ENCODE measurements at places on chromosomes 16 and 17.

DNA sequence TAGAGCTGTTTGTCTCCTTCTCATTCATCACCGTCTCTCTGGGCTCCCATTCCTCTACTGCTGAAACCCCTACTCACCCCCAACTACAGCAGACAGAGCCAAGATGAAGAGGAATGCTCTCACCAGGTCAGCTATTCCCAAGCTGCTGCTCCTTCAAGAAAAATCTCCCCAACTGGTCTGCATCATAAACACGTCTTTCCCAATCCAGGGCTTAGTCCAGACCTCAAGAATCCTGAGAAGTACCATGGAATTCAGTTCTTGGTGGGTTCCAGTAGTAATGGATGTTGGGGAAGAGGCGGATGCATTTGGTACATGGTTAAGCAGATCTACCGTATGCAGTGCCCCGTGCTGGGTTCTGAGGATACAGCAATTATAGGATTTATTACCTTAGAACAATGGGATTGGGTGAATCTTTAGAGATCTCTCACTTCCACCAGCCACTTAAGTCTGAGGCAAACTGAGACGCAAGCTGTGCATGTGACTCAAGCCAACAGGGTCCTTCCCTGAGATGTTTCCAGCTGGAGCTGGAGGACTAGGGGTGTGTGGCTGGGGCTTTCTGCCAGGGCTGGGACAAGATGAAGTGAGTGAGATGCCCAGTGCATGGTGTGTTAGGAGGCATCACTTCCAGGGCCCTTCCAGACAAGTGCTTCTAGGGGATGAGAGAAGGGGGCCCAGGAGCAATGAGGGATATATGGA, 232.7 kb upstream of the CDH5 start:
- DNase-seq, result no peak

- no peak for DNase-seq
Observed at GRCh38 chr16:86663685-86664521, 85.6 kb downstream of the FOXL1 start.

DNA sequence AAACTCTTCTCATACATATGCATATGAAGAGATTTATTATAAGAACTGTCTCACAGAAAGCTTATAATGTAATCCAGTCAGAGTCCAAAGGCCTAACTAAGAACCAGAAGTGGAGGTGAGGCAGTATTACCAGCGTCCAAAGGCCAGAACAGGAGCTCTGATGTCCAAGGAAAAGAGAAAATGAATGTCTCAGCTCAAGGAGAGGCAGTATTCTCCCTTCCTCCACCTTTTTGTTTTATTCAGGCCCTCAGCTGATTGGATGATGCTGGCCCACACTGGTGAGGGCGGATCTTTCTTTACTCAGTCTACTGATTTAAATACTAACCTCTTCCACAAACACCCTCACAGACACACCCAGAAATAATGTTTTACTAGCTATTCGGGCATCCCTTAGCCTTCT, 43.4 kb downstream of the FBXL20 start:
- no peak for DNase-seq

DNA sequence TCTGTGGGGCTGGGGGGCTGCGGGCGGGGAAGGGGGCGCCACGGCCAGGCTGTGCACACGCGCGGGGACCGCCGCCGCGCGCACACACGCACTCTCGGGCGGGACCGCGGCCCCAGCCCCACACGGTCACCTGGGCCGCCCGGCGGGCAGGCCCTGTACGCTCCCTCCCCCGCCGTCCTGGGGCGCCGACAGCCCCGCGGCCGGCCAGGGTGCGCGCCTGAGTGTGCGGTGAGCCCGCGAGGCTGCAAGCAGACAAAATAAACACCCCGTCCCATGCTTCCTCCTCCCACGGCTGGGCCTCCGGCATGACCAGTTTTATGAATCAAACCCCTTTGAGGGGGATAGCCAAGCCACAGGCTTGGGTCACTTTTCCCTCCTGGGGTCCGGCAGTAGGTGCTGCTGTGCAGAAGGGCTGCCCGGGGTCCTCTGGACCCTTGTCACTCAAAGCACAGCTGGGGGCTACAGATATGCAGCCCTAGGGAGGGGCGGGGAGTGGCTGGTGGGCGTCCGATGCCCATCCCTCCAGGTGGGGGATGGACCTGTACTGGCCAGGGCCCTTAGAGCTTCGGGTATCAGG, 441 bp downstream of the VASN start:
- no peak for DNase-seq

GRCh38 chr16:49857423-49858181, 1.7 kb upstream of the ZNF423 start:
- DNase-seq, result no peak

GRCh38 chr16:79484237-79484636, 116.3 kb downstream of the MAF start:
- DNase-seq, result no peak

GRCh38 chr17:9204637-9205329, 183.5 kb downstream of the NTN1 start:
- no peak for DNase-seq

DNA sequence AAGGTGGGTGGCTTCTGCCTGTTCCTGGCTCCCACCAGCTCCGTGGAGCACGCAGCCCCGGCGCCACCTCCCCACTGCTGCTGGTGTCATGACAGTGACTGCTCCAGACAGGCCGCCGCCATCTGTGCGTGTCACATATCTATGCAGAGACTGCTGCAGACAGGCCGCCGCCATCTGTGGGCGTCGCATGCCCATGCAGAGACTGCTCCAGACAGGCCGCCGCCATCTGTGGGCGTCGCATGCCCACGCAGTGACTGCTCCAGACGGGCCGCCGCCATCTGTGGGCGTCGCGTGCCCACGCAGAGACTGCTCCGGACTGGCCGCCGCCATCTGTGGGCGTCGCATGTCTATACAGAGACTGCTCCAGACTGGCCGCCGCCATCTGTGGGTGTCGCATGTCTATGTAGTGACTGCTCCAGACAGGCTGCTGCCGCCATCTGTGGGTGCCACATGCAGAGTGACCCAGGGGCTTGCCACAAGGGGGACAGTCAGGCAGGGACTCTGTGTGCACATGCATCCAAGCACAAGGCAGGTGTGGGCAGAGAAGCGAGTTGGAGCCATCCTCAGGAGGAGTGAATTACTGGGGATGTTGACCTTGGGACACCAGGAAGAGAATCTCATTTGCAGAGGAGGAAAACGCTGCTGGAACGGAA, 3.3 kb upstream of the FN3KRP start:
- DNase-seq, result no peak

DNA sequence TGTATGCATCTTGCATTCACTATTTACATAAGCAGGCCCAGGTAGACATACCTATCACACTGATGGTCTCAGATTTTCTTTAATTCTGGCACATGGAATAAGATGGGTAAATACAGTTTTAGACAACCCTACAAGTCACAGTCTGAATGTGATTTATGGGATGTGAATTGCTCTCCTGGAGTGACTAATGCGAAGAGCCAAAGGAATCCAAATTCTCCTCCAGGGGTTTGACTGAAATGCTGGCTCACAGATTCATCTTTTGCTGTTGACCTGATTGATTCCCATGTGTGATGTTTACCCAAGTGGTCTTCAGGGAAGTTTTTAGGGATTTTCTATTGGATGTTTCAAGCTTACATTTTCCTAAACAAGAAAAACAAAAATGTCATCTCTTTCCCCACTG, 277.9 kb upstream of the MON1B start:
- no peak for DNase-seq

- no peak for DNase-seq
Observed at GRCh38 chr17:56675876-56676660, 82.6 kb downstream of the NOG start.

DNA sequence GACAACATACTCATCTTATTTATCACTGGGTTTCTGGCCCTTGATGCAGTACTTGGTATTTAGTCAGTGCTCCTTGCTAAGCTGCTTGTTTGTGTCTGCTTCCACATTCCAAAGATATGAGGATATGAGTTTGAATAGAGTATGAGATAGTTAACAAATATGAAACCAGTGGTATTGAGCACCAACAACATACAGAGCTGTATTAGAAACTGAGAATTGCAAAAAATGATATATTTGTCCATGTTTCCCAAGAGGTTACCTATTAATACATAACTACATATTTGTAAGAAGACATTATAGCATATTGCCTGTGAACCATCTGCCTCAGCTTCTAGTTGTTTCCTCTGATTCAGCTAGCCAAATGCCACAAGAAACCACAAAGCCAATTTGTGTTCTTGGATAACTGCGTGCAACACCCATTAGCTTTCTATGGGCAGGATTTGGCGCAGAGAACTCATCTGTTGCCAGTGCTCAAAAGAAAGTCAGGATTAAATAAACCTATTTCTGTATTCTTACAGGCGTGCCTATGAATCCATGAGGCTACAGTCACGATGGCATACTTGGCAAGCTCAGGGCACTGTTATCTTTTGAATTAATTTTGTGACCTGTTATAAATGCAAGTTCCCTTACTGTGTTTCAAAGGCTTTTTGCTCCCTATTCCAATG, 194.4 kb downstream of the MAP2K6 start:
- DNase-seq, result no peak

GRCh38 chr17:60095381-60095780, 16.7 kb upstream of the HEATR6 start:
- DNase-seq, result no peak

DNA sequence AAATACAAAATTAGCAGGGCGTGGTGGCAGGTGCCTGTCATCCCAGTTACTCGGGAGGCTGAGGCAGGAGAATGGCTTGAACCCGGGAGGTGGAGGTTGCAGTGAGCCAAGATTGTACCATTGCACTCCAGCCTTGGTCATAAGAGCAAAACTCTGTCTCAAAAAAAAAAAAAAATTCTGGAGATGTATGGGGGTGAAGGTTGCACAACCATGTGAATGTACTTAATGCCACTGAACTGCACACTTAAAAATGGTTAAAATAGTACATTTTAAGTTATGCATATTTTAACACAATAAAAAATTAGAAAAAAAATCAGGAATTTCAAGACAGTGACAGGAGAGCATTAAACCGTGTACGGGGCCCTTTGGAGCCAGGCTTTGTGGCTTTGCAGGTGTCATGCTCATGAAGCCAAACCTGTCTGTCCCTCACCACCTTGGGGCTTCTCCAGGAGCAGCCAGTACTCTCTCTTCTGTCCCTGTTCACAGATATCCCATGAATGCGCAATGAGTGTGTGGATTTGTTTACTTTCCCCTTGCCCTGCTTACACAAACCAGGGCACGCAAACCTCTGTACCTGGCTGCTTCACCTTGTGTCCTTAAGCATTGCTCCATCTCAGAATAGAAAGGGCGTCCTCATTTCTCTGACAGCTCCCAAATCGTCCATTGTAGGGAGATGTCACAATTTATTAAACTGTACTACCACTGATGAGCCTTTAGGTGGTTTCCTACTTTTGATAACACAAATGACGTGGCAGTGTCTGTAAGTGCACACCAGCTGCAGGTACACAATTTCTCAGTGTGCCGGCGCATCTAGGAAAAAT, 58.2 kb upstream of the CBX4 start:
- no peak for DNase-seq

- DNase-seq, result no peak
Observed at GRCh38 chr17:38532451-38532850, 73.3 kb downstream of the SRCIN1 start.

- DNase-seq, result no peak
Observed at GRCh38 chr17:38343608-38344419, at the start of gene GPR179. Gene GPR179 (minus strand): TSS chr17:38343956. CDS start chr17:38343789, 167 bp downstream.

DNA sequence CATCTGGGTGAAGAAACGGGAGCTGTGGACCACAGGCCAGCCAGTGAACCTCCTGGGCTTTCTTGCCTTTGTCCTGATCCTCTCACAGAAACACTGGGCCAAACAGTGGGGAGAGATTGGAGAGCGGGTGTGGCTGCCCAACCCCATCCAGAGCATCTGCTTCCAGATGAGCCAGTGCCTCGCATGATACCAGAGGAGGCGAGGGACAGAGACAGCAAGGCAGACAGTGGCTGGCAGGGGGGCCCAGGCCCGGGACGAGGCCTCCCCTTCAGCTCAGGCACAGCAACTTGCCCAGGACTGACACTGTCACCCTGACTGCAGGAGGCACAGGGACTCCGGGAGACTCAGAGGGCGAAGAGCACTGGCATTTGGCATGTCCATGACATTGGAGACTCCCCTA, 12.0 kb downstream of the ARHGEF15 start:
- DNase-seq, result no peak

DNA sequence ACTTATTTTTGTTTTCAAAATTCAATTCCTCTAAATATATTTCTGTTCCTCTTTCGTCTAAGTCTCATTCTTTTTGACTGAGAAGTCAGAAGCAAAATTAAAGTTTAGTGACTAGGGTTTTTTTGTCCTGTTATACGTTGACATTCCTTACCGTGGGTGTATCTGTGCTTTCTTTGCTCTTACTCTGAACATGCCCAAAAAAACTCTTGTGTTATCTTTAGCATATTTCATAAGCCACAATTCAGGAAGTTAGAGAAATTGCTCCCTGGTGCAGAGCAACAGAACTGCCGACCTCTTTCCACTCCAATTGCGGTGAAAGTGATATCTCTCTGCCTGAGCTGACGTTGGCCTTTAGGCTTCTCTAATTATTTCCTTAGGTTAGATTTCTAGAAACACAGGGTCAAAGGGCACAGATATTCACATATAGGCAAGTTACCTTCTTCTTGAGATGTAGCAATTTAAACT, 65.7 kb downstream of the CENPV start:
- no peak for DNase-seq

DNA sequence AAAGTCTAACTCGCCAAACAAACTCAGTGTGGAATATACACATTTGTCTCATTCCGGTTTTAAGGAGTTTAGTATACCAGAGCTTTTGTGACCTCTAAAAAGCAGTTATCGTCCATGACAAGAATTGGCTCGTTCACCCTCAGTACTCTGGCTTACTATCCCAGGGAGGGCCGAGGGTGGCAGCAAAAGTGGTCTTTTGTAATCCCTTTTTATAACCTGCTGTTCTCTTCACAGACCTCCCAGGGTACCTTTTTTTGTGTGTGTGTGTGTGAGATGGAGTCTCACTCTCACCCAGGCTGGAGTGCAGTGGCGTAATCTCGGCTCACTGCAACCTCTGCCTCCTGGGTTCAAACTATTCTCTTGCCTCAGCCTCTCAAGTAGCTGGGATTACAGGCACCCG, 8.9 kb downstream of the NMT1 start:
- DNase-seq, result no peak

DNA sequence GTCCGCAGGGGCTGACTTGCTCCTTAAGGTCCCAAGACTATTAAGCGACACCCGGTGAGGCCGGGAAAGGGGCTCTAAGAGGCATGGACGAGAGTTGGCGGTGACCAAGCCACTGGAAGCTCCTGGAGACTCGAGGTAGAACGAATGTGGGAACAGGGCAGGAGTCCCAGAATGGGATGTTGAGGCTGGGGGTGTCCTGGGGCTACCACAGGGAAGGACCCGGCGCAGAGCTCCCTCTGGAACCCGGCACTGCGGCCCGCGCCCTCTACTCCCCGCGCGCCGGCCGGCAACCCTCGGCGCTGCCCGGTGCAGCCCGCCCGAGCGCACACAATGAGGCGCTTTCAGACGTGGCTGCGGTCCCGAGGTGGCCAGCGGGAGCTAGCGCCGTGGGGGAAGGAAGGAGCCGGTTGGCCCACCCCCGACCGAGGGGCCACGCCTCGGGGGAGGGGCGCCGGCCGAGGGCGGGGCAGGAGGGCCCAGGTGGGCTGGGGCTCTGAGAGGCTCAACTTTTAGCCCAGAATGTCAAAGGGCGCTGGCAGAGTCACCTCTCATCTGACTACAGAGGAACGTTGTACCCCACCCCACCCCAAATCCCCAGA, at the start of gene CHST6:
Gene CHST6 (minus strand): TSS at position 366 of the 599 bp plus-strand sequence. CDS start 15,613 bp downstream, outside the sequence.
- DNase-seq, result no peak

- DNase-seq, result no peak
Observed at GRCh38 chr17:63464691-63465236, 12.1 kb upstream of the ACE start.

- DNase-seq, result no peak
Observed at GRCh38 chr17:36602924-36603384, 1.6 kb downstream of the MRM1 start.

GRCh38 chr16:83356266-83356665, 451.5 kb upstream of the HSBP1 start:
- DNase-seq, result no peak

All from vagina (tissue), 2 donors.